ENCODE measurements at places on chromosomes 4 and X.

DNA sequence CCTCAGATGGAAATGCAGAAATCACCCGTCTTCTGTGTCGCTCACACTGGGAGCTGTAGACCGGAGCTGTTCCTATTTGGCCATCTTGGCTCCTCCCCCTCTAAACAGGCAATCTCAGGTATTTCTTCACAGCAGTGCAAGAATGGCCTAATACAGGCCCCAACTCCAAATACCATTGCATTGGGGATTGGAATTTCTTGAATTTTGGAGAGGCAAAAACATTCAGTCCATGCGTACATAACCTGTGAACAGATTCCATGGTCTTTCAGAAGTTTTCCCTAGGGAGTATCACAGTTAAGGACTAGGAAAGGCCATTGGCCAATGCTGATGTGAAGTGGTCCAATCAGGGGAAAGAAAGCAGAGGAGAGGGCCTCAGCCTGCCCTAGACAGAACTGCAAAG, 128.2 kb upstream of the NOCT start:
- no peak for DNase-seq

- DNase-seq, result no peak
Measured at GRCh38 chr4:38367642-38368174, 296.3 kb upstream of the KLF3 start.

DNA sequence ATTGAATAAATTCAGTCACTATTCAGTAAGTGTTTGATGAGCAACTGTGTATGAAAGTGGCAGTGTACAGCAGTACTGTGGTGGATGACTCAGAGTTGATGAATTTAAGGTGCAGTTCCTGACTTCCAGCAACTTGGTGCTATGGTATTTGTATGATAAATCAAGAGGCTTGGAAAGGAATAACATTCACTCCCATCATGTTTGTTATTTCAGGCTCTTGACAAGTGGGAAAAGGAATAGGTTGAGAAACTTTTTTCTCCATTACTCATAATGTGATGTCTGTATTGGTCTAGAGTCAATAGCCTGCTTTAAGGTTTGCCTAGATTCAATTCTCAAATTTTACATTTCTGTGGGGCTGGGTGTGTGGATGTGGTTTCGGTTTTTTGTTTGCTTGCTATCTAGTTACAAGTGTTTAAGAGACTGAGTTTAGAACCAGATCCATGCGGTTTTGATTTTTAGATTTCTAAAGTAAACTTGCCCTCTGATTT, 35.1 kb upstream of the CYP2U1 start:
- DNase-seq, result no peak

GRCh38 chr4:114558446-114559020, 40.1 kb upstream of the UGT8 start:
- DNase-seq, result no peak

DNA sequence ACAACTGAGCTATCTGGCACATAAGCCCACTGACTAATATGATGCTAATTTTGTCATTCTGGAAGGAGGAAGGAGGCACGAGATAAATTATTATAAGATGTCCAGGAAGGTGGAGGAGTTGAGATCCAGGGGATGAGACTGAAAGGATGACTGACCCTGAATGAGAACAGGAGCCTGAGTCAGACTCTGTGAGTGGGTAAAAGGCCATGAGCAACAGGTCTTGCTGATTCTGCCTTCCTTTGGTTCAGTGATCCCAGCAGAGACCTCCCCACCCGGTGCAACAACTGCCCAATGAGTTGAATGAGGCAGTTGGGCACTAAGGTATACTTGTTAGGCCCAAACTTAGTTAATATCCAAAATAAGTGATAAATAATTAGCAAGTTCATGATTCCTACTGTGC, 238.1 kb upstream of the GPC4 start:
- no peak for DNase-seq

GRCh38 chr4:139740531-139741041, 75.0 kb downstream of the MGST2 start:
- DNase-seq, result no peak

DNA sequence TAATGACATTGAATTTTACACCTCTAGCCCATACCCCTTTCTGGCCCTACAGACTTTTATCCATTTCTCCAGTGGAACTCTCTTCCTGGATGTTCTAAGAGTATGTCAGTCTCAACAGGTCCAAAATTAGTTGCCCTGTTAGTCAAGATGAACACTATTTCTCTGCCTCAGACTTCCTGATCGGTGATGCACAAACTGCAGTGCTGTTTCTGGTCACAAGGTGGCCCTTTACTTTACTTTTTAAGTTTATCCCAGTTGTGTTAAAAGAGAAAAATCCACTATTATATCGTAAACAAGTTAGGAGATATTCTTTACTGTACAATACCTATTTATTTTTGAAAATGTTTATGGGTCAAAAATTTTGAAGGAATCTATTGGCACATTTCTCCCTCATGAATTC, 13.1 kb downstream of the TCEAL7 start:
- DNase-seq, result peak; percentile 1

- no peak for DNase-seq
Measured at GRCh38 chr4:82802911-82803310, 4.3 kb upstream of the SCD5 start.

DNA sequence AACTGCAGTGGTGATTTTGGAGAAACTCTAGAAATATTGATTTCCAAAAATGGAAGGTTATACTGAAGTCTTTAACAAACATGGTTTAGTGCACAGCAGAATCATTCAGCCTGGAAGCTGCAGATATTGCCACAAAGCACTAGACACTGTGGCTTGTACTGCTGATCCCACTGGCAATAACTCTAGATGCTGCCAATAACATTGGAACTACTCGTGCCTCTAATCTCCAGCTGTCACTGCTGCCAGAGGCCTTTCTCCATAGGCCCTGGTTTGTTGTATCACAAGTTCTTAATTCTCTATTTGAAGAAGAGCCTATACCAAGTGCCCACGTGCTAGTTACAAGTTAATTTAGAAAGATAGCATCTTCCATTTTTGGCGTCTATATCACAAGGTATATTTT, 19.3 kb downstream of the DMP1 start:
- no peak for DNase-seq

- DNase-seq, result no peak
Measured at GRCh38 chr4:168674077-168674747, 177.4 kb downstream of the PALLD start.

- no peak for DNase-seq
Measured at GRCh38 chr4:1843852-1844251, 12.1 kb downstream of the LETM1 start.

GRCh38 chrX:130680164-130681035, 222.6 kb downstream of the ENOX2 start:
- DNase-seq, result no peak

- peak; percentile 37 for DNase-seq
Measured at GRCh38 chr4:73259571-73260090, 1.0 kb upstream of the ANKRD17 start.

- DNase-seq, result no peak
Measured at GRCh38 chr4:38815885-38816782, 11.5 kb upstream of the TLR1 start.

- no peak for DNase-seq
Measured at GRCh38 chr4:48596336-48596735, 106.3 kb downstream of the ZAR1 start.

- DNase-seq, result no peak
Measured at GRCh38 chr4:181952478-181952877, 290.7 kb upstream of the TENM3 start.

- no peak for DNase-seq
Measured at GRCh38 chrX:150926791-150927190, 28.3 kb upstream of the CD99L2 start.

Measured in T-helper 2 cell (primary cell).